ENCODE measurements at places on chromosomes 13 and 19.

- no peak for DNase-seq
Observed at GRCh38 chr13:113147206-113147605, 11.2 kb upstream of the PROZ start.

DNA sequence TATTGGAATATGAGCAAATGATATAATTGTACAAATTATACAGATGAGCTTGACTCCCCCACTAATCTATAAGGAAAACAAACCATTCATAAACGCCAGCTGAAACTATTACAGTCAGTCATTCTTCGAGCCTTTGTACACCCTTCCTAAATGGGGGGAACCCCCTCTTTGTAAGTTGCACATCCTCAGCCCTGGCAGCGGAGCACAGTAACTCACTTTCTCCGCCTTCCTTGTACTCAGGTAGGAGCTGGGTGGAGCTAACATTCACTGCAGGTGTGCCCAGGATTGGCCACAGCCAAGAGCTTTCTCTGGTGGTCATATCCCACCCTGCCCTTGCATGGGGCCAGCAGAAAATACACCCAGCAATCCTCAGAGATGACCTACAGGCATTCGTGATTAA is 28.6 kb downstream of the PIN1 start:
- no peak for DNase-seq

- DNase-seq = no peak
Observed at GRCh38 chr13:93797463-93797862, 570.9 kb downstream of the GPC6 start.

DNA sequence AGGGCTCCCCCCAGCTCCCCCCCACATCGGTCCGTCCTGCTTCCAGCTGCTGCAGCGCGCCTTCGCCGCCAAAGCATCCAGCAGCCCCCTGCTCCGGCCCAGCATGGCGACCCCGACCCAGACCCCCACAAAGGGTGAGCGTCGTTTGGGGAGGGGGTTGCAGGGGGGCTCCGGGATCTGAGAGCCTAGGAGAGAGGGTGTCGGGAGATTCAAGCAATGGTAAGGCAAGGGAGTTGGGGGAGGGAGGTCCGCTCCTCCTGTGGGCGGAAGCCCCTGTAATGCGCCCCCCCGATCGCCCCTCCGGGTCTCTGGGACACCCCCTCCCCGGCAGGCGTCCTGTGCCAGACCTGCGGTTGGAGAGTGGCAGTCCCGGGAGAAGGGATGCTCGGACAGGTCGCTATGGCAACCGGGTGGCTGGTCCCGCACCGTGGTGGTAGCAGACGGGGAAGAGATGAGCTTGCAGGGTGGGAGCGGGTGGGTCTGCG is at the start of gene FXYD7:
TSS of gene FXYD7 (plus strand) at position 25 of the 485 bp plus-strand sequence. CDS start at position 104, 79 bp downstream.
- DNase-seq = no peak

- DNase-seq = no peak
Observed at GRCh38 chr13:71977028-71977427, 110.0 kb upstream of the DACH1 start.

GRCh38 chr13:58051807-58052375 is 420.3 kb downstream of the PCDH17 start:
- DNase-seq = no peak

- DNase-seq = no peak
Observed at GRCh38 chr19:31568724-31569123, 219.5 kb upstream of the TSHZ3 start.

DNA sequence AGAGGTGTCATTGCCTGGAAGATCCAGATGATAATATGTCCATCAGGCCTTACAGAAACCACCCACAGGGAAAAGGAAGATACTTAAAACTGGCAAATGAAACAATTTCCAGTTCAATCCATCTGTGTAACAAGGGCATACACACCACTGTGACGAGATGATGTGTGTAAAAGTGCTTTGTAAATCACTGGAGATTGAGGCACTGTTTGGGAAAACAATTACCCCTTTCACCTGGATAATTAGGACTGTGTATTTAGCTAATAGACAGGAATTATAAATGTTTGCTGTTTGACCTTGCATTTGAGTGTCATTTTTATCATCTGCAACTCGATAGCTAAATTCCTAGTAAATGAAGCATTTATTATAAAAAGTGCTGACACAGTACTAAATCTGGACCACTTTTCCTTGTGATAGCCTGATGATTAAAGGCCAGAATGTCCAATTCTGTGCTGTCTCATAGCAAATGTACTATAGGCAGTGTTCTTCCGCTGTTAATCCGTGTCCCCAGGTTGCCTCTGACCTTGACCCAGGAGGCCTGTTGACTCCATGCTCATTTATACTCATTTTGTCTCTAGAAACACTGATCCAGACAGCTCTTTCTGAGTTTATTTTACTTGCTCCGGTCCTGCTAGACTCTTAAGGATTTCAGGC is 105.8 kb downstream of the LACC1 start:
- DNase-seq = no peak

- no peak for DNase-seq
Observed at GRCh38 chr13:41851351-41851750, 109.6 kb downstream of the VWA8 start.

GRCh38 chr19:38841787-38842438 is 7.9 kb downstream of the HNRNPL start:
- DNase-seq = no peak

- DNase-seq = peak; percentile 17
Observed at GRCh38 chr13:48567515-48568369, 34.9 kb upstream of the RCBTB2 start.

DNA sequence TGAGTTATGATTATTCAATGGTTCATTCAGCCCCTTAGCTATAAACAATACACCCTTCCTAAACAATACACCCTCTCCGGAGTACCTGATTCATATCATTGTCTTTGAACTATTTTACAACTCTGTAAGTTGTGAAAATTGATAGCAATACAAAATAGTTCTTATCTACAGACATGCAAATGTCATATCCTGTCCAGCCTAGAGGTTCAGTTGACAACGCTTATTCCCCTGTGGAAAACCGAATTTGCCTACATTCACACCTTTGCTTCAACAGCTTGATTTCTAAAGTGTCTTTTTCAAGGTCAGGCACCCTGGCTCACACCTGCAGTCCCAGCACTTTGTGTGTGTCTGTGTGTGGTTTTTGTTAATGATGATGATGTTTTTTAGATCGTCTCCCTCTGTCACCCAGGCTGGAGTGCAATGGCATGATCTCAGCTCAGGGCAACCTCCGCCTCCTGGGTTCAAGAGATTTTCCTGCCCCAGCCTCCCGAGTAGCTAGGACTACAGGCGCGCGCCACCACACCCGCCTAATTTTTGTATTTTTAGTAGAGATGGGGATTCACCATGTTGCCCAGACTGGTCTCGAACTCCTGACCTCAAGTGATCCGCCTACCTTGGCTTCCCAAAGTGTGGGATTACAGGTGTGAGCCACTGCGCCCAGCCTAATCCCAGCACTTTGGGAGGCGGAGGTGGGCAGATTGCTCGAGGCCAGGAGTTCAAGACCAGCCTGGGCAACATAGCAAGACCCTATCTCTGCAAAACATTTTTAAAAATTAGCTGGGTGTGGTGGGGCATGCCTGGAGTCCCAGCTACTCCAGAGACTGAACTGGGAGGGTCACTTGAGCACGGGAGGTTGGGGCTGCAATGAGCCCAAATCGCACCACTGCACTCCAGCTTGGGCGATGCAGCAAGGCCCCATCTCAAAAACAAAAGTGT is 9.6 kb downstream of the C19orf53 start:
- DNase-seq = peak; percentile 53

DNA sequence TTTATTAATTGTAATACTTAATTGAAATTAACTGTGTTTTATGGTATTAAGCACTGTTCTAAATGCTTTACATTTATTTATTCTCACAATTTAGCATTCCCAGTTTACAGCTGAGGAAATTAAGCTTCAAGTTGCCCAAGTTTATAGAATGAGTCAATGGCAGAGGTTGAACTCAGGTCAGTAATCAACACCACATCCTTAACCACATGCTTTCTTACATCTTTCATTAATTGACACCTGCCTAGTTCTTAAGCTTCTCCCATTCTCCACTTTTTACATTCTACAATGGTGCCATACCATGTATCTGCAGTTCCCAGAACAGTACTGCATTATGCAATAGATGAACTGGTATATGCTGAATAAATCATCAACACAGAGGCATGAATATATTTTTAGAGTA is 11.7 kb upstream of the RBM26 start:
- DNase-seq = peak; percentile 53

- peak; percentile 14 for DNase-seq
Observed at GRCh38 chr13:63625869-63626268, 2210.2 kb upstream of the PCDH20 start.

- no peak for DNase-seq
Observed at GRCh38 chr13:60090574-60090973, 73.2 kb downstream of the DIAPH3 start.

- peak; percentile 71 for DNase-seq
Observed at GRCh38 chr19:4454747-4455718, 2.6 kb downstream of the UBXN6 start.

DNA sequence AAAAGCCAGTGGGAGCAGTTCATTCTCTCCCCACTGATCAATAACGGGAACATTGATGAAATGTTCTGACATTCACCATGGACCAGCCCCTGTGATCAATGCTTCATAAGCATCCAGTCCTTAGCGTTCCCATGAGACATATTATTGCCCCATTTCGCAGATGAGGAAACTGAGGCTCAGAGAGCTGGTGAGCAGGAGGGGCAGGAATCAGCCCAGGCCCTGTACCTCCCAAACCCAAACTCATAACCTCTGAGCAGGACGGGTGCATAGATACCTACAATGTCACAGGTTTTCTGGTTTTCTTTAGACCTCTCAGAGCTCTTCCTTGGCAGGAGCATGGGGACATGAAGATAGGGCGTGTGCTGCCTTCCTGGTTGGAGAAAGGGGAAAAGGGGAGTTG is 2.1 kb downstream of the MCOLN1 start:
- no peak for DNase-seq

- peak; percentile 79 for DNase-seq
Observed at GRCh38 chr13:40386586-40386985, 279.9 kb downstream of the FOXO1 start.

DNA sequence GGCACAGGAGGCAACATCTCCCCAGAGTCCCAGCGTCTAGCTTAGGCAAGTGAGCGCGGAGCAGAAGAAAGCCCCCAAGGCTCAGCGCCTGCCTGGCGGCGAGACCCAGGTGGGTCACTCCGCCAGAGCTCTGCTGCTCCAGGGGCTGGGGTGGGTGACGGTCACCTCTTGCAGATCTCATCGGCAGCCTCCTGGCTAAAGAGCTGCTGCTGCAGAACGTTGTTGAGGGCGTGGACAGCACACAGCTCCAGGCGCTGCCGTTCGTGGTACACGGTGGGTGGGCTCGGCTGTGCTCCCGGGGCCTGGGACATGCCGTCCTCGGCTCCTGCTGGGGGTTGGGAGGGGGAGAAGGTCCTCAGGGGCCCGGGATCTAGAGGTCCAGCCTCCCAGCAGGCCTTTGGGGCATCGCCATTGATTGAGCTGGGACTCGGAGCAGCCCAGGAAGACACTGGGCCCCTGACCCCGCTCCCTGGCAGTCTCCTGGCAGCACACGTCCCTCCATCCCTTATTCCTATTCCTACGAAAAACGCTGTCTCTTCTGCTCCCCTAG is 795 bp downstream of the JOSD2 start:
- DNase-seq = no peak

- DNase-seq = no peak
Observed at GRCh38 chr13:31765138-31765785, 25.9 kb downstream of the RXFP2 start.

DNA sequence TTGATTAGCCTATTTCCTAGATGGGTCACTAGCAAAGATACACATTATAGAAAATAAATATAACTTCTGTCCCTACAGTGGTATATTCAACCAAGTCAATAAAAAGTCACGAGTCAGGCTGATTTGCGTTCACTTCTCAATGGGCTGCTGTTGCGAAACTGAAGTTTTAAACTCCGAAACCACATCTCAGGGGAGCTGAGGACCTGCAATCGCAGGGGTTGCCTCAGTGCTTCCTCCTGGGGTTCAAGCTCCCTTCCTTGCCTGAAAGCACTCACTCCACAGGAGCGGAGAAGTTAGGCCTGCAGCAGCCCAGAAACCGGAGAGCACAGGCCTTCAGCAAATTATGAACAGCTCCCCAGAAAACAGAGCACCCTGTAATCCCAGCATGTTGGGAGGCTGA is 39.6 kb downstream of the RAB20 start:
- DNase-seq = no peak

GRCh38 chr13:48975856-48976575 is at the start of gene FNDC3A:
FNDC3A (plus strand) TSS chr13:48975912; CDS start chr13:49006191, 30,279 bp downstream.
- DNase-seq = peak; percentile 59

DNA sequence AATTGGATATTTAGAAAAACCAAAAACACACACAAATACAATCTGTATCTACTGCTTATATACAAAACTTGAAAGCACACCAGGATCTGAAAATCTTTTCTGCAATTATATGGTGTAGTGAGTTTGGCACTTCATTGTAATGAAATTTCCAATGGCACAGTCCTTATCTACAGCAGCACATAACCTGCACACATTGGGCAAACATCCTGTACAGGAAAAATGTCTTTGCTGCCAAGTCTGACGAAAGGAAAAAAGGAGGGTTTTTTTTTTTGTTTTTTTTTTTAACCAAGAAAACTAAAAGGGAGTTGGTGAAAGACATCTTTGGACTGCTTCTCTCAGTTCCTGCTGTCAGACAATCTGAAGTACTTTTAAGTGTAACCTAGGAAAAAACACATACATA is 107.8 kb downstream of the FOXO1 start:
- no peak for DNase-seq

GRCh38 chr13:23086968-23087623 is 93.7 kb upstream of the SGCG start:
- DNase-seq = no peak

- DNase-seq = peak; percentile 91
Observed at GRCh38 chr19:46788262-46788967, at the start of gene SLC1A5. SLC1A5 (minus strand) TSS chr19:46788594; CDS start chr19:46787965, 629 bp downstream.

GRCh38 chr19:28508666-28509065 is 704.3 kb downstream of the UQCRFS1 start:
- no peak for DNase-seq

- peak; percentile 29 for DNase-seq
Observed at GRCh38 chr19:23481043-23481442, 85.8 kb upstream of the ZNF91 start.

DNA sequence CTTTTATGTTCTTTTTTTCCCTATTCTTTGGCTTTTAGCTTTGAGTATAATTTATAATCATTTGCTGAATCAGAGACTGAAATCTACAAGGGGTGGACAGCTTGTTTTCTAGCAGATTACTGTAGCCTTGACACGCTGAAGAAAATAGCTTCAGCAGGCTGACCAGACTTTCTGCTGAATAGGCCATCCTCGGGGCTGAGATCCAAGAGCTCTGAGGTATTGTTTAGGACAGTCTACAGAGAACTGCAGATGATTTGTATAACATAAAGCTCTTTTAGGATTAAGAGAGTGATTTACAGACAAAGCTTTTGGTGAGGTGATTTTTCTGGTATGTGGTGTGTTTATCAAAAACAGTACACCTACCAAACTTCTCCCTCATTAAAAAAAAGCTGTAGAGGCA is 16.8 kb downstream of the POLR1D start:
- peak; percentile 22 for DNase-seq

DNA sequence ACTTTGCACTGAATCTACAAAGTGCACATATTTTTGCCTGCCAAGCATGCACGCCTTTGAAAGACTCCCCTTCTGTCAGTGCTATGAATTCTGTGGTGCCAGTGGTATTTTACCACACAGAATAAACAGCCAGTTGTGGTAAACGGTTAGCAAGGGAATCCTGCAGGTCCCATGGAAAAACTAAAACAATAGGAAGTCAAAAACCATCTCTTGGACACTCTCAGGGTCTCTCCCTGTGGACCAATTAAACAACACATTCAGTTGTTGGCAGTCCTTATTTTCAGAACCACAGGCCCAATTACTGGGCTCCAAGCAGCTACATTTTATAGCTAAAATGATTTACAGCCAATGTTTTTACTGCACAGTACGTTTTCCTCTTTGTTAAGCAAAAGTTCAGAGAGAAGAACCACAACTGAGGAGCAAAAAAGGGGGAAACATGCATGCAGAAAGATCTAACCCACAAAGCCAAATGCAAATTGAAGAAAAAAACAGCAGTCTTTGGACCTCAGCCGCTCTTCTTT is 116.9 kb downstream of the KCTD12 start:
- no peak for DNase-seq

Measured in bronchial epithelial cell (primary cell).